ENCODE measurements at places on chromosomes 4 and X. TPM values are rescaled to one million over a fixed set of nuclear protein-coding genes. Genes with fewer than 3 reads are reported as not detected.

- ATAC-seq: no peak
Measured at GRCh38 chr4:122163767-122164166, 11.6 kb downstream of the BLTP1 start.

DNA sequence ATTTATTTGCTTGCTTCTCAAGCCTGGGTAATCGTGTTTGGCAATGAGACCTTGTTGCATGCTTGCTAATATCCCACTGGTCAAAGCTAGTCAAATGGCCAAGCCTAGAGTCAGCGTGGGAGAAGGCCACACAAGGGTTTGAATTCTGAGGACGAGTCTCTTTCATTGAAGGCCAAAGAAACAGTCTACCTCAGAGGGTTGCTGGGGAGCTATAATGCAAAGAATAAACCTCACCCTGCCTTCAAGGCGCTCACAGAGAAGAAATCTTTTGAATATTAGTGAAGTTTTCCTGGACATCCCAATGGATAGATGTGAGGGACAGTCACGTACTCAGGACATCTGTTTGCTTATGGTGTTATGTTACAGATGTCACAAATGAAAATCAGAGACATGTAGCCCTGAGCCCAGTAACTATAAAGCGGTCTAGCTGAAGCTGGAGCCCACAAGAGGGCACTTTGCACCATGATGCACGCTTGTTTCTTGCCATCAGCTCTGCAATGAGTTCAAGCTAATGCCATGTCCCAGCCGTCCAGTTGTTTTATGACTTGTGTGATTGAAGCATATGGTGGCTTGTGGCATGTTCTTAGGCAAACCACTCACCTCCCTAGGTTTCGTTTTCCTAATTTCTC, 1.1 kb upstream of the TLR3 start:
- ATAC-seq: peak; percentile 76

DNA sequence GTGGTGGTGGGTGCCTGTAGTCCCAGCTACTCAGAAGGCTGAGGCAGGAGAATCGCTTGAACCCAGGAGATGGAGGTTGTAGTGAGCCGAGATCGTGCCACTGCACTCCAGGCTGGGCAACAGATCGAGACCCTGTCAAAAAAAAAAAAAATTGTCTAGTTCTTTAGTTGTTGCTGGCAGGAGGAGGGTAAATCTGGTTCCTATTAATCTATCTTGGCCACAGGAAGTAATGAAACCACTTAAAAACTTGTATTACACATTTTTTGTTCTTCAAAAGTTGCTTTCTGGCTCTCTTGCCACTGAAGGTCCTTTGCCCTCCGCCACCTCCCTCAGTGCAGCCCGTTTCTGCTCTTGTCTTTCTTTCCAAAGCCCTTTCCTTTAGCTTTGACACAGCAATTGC, 102.9 kb upstream of the ARSJ start:
- no peak for ATAC-seq

- no peak for ATAC-seq
Measured at GRCh38 chrX:53091354-53091753, 2.6 kb upstream of the KANTR start.

GRCh38 chrX:78123190-78123589, 16.3 kb downstream of the TAF9B start:
- ATAC-seq: peak; percentile 94

The MAGEA9 gene
- total RNA-seq: not detected
